Fibroblast of pulmonary artery (primary cell): ENCODE measurements at places on chromosomes 7 and 10.

DNA sequence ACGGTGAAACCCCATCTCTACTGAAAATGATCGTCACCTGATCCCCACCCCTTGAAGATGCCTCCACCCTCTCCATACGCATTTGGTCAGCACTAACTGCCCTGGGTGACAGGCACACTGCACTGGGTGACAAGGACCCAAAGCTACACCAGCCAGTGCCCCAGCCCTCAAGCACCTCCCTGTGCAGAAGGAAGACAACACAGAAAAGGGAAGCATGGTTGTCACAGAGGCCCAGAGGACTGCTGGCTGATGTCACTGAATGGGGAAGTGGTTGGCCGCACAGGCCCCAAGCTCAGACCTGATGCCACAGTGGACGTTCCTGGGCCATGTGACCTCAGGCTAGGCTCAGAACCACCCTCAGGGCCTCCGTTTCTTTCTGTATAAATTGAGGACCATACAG is 4.2 kb upstream of the PILRA start:
- no peak for DNase-seq

DNA sequence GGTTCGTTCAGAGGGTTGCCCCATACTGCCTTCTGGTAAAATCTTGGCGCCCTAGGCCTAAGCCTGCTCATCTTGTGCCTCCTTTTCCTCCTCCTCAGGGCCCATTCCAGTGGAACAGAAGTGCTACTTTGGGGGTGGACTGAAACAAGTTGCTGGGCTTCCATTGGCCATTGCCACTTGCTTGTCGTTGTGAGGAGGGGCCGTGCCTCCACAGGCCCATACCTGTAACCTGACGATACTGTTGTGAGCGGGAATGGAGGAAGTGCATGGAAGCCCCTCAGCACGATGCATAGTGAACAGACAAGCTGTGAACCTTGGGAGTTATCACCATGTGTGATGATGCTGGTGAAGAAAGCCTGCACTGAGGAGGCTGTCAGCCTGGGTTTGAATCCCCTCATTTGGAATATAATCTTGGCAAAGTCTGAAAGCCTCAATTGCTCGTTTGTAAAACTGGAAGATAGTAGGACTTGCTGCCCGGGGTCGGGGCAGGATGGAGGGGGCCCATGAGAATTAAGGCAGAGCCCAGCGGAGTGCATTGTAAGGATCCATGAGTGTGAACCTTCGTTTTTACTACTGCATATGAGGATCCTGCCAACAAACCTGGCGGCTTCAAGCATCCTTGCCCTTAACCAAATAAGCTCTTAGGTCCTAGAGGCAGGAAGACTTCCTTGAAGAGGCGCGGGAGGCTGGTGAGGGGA is 671 bp upstream of the PAPSS2 start:
- DNase-seq = no peak

DNA sequence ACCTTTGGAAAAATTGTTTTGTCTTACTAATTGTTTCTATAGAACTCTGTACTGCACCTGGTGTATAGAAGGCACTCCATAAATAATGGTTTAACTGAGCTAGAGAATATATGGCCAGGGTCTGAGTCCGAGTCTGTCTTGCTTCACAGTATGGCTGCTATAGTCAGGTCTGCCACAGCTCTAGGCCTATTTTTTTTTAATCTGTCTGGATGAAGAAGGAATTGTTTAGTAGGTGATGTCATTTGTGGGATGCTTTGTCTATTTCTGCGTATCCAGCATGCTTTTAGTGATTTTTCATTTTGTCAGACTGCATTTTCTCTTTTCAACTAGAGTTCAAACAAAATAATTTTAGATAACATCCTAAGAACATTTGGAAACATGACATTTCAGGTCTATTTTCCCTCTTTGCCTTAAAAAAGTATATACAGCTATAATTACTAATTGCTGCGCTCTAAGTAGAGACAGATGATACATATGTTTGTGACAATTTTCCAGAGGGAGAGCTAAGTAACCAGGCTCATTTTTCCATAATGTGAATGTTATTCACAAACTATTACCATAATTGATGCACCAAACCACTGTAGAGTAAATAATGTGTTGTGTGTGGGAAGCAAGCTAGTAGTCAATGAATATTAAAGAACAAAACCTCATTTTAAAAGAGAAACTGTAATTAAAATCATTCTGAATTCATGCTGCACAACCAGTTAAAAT is 361.7 kb downstream of the AUTS2 start:
- no peak for DNase-seq

- DNase-seq = no peak
Measured at GRCh38 chr10:130806426-130806825, 505.1 kb downstream of the TCERG1L start.

- no peak for DNase-seq
Measured at GRCh38 chr10:60778971-60779796, 906 bp downstream of the CDK1 start.

- DNase-seq = no peak
Measured at GRCh38 chr10:63093227-63093626, 39.9 kb upstream of the NRBF2 start.

DNA sequence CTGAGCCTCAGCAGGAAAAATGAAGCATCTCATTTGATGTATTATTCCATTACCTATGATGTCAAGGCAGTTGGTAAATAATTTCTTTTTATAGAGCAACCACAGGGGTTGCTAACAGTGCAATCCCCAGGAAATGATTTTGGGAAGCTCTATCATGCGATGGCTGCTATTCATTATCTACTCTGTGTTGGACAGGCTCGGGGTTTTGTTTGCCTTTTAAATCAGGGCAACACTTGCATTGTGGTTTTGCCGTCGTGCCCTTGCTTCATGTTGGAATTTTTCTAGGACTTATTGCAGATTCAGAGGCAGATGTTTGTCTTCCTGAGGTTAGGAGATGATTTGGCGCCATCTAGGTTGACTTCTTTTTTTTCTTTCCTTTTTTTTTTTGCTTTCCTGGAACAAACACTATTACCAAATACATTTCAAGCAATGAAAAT is 128.4 kb downstream of the BICC1 start:
- peak; percentile 96 for DNase-seq

DNA sequence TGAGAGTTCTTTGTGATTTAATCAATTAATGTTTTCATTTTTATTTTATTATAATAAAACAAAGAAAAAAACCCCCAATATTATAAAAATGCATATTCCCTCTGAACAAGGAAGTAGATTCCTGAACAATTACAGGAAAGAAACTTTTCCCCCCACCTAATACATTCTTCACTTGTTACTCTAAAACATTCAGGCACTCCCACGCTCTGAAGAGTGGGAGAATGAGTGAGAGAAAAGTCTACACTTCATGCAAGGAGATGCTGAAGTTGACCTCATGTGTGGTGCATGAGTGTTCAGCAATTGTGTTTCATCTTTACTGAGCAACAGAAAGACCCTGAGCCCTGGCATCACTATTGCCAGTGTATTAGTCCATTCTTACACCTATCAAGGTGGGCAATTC is 244.2 kb upstream of the IGFBP3 start:
- DNase-seq = peak; percentile 89

- peak; percentile 26 for DNase-seq
Measured at GRCh38 chr7:14892961-14893360, 9.6 kb downstream of the DGKB start.

GRCh38 chr10:119609516-119609915 is 12.8 kb upstream of the TIAL1 start:
- DNase-seq = no peak

GRCh38 chr10:11755512-11756263 is 13.5 kb downstream of the ECHDC3 start:
- DNase-seq = no peak

DNA sequence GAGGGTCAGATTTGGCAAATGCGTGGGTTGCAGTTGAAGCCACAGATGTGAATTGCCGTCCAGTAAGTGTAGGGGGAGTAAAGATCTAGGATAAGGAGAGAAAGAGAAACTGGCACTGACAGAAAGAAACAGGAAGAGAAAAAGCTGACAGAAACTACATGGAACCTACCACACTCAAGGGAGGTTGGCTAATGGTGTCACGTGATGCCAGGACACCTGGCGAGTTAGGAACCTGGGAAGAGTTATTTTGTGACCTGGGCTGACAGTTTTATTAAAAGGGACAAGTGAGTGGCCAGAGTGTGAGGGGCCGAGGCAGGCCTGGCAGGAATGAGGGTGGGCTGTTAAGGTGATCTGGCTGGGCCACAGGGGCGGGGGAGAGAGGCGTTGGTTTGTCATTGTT is 188.7 kb downstream of the ADARB2 start:
- DNase-seq = no peak

- no peak for DNase-seq
Measured at GRCh38 chr7:4245135-4245865, 436.8 kb upstream of the FOXK1 start.

DNA sequence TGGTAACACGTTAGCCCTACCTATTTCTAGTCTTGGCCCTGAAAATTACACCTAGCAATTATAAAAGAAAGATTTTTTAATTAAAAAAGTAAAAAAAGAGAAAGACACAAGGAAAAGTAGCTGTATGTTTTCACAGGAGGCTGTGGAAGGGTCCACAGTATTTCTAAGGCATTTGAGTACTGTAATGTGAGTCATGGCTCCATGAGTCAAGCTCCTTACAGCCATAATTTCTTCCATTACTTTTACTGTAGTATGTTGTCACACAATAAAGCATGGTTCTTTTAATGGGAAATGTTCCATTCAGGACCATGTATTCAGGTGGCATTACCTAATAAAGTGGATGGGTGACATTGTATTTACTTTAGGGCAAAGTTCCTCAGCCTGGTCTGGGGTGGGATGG is 113.4 kb downstream of the GPR37 start:
- no peak for DNase-seq

DNA sequence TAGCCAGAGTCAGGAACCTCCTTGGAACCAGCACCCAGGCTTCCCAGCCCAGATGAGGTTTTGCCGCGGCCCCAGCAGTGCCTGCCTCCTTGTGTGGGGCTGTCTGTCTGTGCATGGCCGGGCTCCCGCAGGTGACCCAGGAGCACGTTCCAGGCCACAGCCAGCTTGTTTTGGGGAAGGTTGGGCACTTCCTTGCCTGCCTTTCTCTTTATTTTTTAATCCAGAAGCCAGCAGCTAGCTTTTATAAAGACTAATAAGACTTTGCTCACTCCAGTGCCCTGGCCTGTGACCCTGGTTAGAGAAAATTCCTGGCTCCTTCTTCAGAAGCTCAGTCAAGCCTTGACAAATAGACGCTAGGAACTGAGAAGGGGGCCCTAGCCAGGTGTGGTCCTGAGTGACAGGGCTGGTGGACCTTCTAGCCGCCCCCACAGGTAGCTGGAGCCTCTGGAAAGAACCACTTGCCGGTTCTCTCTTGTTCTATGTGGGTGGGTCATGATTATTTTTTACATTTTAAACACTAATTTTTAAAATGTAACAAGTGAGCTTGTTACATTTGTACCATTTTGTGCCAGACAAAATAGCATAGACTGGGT is 837 bp downstream of the SLC29A3 start:
- no peak for DNase-seq

DNA sequence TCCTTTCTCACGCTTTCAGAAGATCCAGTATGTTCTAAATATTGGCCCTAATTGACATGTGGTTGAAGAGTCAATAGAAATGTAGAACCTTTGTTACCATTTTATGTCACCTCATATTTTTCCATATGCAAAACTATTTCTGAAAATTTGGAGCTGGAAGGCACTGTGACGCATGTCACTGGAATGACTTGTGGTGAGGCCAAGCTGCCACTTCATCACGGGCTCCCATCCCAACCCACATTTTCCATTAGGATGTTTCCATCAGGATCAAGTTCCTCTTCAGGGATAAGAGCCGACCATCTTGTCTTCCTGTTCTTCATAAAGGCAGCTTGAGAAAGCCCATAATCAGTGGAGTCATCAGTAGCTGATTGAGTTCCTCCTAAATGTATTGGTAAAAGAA is 1241.7 kb downstream of the GATA3 start:
- no peak for DNase-seq

DNA sequence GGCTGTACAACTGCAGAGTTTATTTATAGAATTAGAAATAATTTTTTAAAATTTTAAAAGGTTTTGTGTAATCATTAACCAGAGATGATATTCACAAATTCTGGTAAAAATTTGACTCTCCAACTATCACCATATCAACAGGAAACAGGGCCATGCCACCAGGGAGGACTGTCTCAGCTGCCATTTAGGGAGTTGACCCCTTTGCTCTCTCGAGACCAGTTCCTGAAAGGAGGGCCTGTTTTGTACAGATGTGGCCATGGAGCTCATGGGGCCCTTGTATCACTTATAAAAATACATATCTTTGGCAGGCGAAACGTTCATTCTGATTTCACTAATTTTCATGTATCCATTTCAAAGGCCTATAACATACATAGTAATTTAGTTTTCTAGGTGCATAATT is 20.3 kb downstream of the H2AZ2 start:
- DNase-seq = no peak

DNA sequence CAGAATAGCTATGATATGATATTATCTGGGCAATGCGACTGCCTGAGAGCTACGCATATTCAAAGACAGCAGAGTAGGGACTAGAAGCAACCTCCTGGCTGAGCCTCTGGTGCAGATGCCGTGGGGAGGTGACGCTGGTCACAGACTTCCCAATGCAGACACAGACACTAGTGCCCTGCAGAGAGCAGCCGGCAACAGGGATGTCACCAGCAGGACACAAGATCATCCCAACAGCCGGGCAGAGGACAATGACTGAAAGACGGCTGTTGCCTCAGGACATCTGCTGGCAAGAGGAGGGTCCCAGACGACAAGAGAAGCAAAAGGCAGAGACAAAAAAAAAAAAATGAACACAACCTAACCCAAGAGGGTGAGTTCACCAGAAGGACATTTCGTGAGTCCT is 104.6 kb downstream of the CALN1 start:
- no peak for DNase-seq

DNA sequence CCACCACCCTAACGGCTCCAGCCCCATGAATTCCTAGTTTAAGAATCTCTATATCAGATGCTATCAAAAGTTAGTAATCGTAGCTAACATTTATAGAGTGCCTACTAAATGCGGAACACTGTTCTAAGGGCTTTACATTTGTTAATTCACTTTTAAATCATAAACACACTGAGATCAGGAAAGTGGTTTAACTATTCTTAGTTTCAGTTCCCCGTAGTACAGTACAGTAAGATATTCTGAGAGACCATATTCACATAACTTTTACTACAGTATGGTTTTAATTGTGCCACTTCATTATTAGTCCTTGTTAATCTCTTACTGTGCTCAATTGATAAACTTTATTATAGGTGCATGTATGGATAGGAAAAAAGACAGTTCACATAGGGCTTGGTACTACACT is 22.5 kb downstream of the SYPL1 start:
- DNase-seq = no peak

- DNase-seq = peak; percentile 96
Measured at GRCh38 chr7:101911800-101912715, 94.6 kb downstream of the CUX1 start.
